Neuronal stem cell (in vitro differentiated cells): ENCODE measurements at places on chromosomes 5 and 9.

GRCh38 chr5:1383886-1384401 lies 39.0 kb upstream of the CLPTM1L start:
- DNase-seq = no peak

GRCh38 chr5:105812304-105812703 lies 1858.4 kb downstream of the EFNA5 start:
- DNase-seq = no peak

DNA sequence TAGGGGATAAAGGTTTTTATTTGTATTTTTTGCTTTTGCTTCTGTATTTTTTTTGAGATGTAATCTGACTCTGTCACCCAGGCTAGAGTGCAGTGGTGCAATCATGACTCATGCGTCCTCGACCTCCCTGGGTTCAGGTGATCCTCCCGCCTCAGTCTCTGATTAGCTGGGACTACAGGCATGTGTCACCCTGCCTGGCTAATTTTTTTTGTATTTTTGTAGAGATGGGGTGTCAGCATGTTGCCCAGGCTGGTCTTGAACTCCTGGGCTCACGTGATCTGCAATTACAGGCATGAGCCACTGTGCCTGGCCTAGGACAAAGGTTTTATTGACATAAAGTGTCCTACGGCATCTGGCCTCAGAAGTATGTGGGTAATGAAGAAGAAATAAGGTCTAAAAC lies 297.1 kb upstream of the C9orf72 start:
- DNase-seq = no peak

DNA sequence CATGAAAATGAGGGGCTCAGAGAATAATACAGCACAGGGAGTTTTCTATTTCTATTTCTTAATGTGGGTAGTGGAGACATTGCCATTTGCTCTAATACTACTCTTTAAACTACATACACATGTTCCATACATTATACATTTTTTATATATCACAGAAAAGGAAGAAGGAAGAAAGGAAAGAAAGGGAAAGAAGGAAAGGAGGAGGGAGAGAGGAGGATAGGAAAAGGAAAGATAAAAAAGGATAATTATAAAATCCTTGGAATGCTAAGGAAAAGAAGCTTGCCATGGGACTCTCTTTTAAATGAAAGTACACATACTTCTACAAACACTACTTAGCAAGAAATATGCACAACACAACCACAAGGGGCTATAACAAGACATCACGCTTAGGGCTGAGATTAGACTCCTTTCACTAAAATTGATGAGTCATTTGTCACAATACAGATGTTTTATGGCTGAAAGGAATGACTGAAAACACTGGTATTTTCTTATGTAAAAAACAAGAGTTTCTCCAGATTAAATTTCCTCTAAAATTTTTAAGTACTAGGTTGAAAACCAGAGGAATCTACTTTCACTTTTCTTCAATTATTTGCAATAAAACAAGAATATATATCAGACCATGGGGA lies 219.8 kb downstream of the ARL15 start:
- no peak for DNase-seq

DNA sequence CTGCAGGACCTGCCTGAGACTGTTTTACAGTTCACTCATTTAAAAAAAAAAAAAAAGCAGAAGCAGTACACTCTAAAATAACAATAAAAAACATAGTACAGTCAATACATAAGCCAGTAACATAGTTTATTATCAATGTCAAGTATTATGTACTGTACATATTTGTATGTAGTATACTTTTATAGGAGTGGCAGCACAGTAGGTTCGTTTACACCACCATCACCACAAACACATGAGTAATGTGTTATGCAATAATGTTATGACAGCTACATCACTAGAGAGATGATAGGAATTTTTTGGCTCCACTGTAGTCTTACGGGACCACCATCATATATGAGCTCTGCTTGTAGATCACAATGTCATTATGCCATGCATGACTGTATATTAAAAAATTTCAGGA lies 462.8 kb downstream of the ISL1 start:
- no peak for DNase-seq
